ENCODE measurements at places on chromosomes 16 and 17.

- DNase-seq: no peak
These were observed 33.4 kb downstream of the TRAF4 start for GRCh38 chr17:28777178-28777577.

GRCh38 chr16:64381979-64382378 lies 739.9 kb downstream of the CDH11 start:
- no peak for DNase-seq

DNA sequence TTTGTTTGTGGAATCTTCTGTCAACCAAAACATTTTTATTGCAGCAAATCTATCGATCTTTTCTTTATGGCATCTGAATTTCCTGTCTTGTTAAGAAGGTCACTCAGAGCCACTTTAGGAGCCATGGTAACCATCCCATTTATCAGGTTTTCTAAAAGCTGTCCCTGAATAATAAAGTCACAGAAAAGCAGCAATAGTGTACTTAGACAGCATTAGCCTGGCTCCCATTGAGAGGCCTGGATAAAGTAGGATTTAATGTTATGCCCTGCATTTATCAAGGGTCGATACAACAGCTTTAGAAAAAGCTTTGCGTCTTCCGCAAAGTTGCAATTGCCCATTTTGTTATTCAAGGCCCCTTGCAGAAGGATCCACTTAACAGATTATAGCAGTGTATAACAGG lies 10.1 kb upstream of the CD300LF start:
- no peak for DNase-seq

DNA sequence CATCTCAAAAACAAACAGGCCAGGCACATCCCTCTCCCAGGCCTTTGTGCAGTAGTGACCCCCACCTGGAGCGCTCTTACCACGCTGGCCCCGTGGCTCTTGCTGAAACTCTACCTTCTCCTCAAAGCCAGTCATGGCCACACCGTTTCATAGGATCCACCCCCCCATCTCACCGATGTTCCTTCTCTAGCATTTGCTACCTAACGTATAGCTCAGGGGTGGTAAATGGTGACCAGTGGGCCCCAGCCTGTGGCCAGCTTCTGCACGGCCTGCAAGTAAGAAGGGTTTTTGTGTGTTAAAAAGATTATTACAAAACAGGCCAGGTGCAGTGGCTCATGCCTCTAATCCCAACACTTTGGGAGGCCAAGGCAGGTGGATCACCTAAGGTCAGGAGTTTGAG lies 43.8 kb downstream of the RMI2 start:
- no peak for DNase-seq

DNA sequence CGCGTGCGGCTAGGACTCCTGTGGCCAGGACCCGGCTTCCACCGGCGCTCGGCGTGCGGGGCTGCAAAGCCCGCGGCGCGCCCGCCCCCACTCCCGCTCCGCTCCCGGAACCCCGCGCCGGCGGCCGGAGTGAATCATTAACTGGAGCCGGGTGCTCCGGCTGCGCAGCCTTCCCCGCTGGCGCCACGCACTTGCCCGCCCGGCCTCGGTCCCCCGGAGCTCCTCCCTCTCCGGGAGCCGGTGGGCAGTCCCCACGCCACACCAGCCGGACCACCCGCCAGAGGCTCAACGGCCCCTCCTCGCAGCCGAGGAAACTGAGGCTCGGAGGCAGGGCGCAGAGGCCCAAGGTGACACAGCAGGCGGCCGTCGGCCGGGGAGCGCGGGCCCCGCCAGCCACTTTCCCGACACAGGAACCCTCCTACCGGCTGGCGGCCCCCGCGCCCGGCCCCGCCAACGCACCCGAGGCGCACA lies 580 bp downstream of the BCAR1 start:
- no peak for DNase-seq

Measured in T-helper 17 cell (primary cell).